ENCODE measurements at places on chromosomes 3 and 15.

DNA sequence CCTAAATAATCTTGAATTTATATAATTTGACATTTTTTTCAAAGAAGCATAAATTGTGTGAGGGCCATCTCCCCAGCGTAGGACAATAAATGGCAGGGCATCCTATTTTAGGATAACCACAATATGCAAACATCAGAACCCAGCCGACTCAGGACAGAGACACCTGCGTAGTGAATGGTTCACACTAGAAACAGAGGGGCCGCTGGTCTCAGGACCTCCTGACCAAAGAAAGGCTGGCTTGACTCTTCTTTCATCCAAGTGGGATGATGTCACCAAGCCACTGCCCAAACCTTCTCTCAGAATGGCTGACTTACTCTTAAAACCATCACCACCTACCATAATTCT lies 162.1 kb downstream of the FOXP1 start:
- no peak for DNase-seq

DNA sequence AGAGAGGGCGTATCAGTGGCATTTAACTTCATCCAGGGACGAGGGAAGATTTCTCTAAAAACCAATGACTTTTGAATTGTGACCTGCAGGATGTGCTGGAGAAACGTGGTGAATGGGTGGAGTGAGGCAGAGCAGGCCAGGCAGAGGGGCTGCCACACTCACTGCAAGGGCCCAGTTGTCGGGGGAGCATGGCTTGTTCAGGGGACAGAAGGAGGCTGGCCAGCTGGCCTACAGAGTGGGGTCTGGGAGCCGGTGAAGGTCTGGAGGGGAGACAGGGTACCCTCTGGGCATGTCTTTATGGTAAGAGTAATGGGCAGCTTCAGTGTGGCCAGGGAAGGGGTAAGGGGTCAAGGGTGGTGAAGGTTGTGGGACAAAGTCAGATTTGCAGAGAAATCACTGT lies 225.2 kb upstream of the RGMA start:
- DNase-seq = no peak

DNA sequence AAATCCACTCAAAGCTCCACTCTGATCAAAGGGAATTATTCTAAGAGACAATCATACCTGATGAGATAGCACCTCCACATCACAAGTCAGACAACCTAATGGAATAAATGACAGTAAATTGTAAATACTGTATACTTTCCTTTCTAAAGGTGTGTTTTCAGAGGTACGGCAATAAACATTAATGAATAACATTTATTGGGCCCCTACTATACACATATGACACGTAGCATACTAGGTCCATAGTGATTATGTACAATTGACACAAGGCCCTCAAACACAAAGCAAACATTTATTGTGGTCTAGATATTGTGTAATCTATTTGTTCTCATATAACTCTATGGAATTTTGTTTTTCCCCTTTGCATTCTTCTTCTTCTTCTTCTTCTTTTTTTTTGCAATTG lies 429.8 kb downstream of the FOXP1 start:
- DNase-seq = no peak

GRCh38 chr3:12750658-12751071 lies 8.4 kb downstream of the TMEM40 start:
- DNase-seq = no peak

- no peak for DNase-seq
These were observed 30.5 kb downstream of the GYG1 start for GRCh38 chr3:149021830-149022229.

- DNase-seq = no peak
These were observed 14.7 kb downstream of the FEM1B start for GRCh38 chr15:68292157-68292781.

DNA sequence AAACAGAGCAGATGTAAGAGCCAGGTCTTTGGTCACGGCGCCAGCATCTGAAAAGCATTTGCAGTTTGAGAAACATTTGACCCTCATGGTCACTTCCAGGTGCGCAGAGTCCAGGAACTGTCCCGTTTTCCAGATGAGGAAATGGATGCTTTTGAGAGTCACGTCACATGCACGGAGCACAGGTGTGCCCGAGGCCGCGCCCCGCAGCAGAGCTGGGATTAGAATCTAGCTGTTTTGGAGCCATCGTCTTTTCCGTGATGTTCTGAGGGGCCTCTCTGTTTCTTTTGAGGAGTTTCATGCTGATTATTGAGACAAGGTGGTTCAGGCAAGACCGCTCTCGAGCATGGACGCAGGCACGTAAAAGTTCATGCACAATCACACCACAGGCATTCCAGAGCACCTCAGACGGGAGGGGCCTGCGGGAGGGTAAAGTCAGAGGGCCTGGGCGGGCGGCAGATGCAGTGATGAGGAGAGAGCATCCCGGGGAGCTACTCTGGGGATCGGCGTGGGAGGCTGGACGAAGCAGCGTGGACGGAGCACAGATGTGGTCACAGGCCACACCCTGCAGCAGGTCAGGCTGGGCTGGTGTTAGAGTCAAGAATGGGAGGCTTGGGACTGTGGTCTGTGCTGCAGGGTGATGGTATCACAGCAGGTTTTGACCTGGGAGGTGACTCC lies 139.2 kb upstream of the MEF2A start:
- DNase-seq = no peak

Measured in smooth muscle cell of the brain vasculature (primary cell).